CD14-positive monocyte (primary cell): ENCODE measurements at places on chromosomes 16 and 17.
A peak's percentile ranks its signal among the peaks of the same experiment; 100 is the strongest.

DNA sequence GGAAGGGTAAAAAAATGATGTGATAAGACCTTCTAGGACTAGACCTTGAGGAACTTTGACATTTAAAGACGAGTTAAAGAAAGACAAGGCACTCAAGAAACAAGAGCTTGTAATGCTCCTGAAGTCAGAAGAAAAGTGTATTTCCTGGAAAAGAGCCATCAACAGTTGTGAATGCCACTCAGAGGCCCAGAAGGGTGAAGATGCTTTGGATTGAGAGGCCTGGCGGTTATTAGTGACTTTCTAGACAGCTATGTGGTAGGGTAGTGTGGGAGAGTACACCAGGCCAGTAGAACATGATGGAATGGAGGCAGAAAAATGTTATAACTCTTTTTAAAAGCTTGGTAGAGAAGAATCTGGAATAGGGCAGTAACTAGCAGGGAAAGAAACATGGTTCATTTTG is 34.1 kb upstream of the ANKFN1 start:
- DNase-seq, result no peak

- DNase-seq, result peak; percentile 26
These were observed 1.0 kb downstream of the SPAG5 start for GRCh38 chr17:28597606-28598383.

DNA sequence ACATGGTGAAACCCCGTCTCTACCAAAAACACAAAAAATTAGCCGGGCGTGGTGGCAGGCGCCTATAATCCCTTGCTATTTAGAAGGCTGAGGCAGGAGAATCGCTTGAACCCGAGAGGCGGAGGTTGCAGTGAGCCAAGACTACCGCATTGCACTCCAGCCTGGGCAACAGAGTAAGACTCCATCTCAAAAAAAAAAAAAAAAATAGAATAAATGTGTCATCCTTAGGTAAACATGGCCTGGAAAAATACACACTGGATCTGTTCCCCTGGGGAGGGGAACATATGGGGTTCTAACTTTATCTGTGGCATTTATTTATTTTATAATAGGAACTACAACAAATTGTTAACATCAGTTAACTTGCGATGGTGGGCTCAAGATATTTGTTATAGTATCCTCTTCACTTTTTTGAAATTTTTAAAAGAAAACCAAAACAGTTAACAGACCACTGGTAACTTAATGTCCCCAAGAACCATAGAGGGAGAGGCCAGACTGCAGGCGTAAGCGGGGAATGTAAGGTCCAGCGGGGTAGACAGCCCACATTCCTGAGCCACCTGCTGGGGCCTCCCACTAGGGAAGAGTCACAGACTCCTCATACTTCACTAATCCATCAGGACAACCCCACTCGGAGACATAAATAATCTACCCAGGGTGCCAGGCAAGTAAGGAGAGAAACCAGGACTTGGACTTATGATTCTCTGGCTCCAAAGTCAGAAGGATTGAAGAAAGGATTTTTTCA is 12.5 kb upstream of the TXNDC11 start:
- no peak for DNase-seq

- DNase-seq, result no peak
These were observed 375.4 kb upstream of the ASIC2 start for GRCh38 chr17:33668516-33668915.

GRCh38 chr17:60506312-60506711 is 19.7 kb downstream of the APPBP2 start:
- peak; percentile 19 for DNase-seq

DNA sequence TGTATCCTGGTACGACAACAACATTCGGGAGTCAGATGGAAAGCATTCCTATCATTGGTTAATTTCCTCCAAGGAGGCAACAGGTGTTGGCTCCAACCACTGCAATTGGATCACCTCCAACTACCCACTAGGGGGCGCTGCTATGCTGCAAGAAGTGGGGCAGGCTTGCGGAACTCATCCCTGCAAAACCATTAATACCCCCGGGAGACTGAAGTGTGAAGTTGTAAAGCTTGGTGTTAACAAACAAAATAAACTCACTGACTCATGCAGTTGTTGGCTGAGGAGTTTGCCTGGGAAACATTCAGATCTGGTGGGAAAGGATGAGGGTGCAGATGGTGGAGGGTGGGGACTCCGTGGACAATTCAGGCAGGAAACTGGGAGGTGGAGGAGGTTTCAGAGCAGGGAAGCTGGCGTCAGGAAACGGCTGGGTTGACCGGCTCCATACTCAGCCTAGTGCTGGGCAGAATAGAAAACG is 84.9 kb downstream of the HS3ST2 start:
- DNase-seq, result peak; percentile 12

DNA sequence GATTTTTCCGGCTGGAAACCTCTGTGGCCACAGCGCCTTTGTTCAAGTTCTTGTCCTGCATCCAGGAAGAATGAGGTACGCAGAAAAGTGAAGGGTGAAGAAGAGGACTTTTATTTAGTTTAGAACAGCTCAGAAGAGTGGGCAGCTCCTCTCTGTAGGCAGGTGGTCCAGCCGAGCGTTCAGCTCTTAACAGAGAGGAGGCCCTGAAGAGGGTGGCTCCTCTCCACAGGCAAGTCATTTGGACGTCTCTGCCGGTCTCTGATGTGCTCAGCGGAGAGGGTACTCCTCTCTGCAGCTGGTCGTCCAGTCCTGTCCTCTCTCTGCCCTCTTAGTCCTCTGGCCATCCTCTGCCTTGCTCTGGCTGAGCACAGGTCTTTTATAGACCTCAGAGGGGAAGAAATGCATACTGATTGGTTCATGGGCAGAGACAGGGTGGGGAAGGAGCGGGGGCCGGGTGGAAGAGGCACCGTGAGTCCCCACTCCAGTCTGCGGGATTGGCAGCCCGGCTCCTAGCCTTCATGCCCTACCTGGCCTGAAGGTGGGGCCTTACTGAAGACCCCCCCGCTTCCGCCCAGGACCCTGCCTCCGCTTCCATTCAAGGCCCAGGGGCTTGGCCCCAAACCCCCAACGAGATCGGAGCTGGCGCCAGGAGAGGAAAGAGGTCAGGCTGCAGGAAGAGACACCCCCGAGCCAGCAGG is 70.0 kb upstream of the NKD1 start:
- no peak for DNase-seq

DNA sequence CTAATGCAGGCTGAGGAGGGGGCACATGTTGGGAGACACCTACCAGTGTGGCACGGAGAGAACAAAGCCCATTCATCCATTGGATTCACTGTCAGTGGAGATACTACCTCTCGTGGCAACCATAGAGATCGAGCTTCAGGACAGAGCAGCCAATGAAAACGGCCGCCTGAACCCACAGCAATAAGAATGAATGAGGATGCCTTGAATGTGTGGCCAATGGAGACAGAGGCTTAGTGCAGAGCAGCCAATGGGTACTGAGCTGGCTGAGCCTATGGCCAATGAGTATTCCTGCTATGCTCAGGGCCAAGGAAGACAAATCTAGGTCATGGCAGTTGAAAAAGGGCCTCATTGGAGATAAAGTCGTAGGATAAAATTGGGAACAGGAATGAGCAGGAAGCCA is 10.9 kb downstream of the ARHGEF15 start:
- DNase-seq, result no peak

DNA sequence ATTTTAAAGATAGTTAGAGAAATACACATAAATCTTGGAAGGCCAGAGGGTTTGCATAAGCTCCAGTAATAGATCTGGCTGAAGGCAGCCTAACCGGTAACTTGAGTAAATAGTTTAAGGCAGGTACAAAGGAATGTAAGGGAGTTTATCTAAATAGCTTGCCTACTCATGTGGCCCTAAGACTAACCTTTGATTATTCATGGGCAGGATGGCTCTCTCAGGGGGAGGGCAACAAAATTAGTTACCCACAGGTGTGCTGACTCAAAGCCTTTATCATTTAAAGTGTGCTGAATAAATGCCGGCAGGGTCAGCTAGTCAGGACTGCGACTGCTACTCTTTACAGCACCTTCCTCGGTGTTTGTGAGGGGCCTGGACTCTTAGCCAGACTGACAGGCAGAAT is 761.3 kb upstream of the KIF2B start:
- no peak for DNase-seq

- no peak for DNase-seq
These were observed 18.6 kb downstream of the GGA2 start for GRCh38 chr16:23491490-23492391.

DNA sequence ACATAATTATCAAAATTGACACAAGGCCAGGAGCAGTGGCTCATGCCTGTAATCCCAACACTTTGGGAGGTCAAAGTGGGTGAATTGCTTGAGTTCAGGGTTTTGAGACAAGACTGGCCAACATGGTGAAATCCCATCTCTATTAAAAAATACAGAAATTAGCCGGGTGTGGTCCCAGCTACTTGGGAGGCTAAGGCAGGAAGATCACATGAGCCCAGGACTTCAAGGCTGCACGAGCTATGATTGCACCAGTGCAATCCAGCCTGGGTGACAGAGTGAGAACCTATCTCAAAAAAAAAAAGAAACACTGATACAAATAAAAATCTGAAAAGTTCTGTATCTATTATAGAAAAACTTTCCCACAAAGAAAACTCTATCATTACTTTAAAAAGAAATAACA is 15.5 kb downstream of the MYH10 start:
- no peak for DNase-seq

- DNase-seq, result no peak
These were observed 71.9 kb downstream of the AXIN2 start for GRCh38 chr17:65489413-65490155.

- DNase-seq, result no peak
These were observed 25.8 kb downstream of the TRIM16 start for GRCh38 chr17:15658296-15658695.

DNA sequence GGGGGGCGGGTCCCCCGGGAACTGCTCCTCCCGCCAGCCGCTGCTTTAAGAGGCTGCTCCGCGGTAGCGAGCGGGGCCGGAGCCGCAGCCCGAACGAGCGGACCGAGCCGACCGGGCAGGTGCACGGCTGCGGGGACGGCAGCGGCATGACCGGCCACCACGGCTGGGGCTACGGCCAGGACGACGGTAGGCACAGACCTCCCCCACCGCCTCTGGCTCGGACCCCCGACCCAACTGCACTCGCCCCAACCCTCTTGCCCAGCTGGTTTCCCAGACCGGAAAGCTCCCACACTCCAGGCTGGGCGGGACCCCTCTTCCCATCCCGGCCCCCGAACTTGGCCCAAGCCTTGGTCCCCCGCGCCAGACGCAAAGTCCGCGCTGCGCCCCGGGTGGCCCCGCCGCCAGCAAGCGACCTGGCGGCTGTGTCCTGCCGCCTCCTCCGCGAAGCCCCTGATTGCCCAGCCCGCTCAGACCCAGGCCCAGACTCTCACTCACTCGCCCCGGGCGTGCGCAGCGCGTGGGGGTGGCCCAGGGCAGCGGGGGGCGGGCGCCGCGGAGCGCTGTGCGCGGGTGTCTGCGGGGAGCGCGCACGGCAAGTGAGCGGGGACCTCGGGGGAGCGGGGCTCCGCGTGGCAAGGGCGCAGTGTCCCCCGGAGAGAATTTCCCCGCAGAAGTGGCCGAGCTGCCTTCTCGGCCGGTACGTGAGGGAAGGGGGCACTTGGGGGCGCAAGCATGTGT is at the start of gene CA7:
Gene CA7, plus strand, starts transcription at position 73 of the 738 bp plus-strand sequence. Its CDS starts 74 bp downstream, at position 147.
- no peak for DNase-seq

GRCh38 chr16:82011199-82011641 is at the start of gene SDR42E1:
SDR42E1 (minus strand) TSS chr16:82011470; CDS start chr16:82000858, 10,612 bp downstream.
- no peak for DNase-seq

DNA sequence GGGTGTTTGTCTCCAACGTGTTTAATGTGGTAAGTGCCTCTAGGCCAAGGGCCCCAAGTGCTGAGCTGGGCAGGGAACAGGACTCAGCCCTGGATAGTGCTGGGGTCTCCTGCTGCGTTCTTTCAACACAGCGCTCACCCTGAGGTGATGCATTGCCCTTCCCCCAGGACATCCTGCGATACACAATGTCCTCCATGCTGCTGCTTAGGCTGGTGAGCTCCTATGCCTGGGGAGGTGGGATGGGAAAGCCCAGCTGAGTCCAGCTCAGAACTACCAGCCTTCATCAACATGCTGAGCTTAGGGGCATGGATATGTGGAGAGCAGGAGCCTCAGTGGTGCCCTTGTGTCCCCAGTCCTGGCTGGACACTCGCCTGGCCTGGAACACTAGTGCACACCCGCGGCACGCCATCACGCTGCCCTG is 563 bp downstream of the ZACN start:
- DNase-seq, result no peak

GRCh38 chr17:74037320-74037719 is 166.2 kb upstream of the RPL38 start:
- no peak for DNase-seq

DNA sequence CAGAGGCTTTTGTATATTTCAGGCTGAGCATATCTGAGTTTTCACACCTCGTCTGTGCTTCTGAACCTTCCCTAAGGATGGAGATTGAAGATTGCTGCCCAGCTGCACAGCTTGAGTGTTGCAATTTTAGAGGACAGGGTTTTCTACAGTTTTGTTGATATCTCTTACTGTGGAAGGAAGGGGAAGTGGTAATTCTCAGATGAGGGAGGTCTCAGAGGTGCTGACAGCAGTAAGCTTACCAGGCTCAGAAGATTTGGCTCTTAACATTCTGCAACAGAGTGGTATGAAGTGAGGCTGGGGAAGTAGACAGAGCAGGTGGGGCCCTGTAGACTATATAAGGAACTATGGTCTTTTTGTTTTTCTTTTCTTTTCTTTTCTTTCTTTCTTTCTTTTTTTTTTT is 45.8 kb upstream of the ARHGAP17 start:
- DNase-seq, result peak; percentile 19

DNA sequence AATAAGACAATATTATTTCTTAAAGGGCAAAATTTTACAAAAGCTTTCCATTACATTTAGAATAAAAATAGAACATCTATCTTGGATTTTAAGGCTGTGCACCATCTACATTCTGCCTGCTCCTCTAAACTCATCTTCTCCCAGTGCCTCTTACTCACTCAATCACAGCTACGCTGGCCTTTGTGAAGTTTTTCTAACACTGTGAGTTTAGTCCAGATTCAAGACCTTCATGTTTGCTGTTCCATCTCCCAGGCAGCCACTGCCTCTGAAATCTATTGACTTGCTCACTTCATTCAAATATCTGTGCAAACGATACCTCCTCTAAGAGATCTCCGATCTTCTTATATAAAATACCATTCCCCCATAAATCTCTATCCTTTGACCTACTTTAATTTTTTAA is 673.4 kb upstream of the KIF2B start:
- DNase-seq, result no peak

DNA sequence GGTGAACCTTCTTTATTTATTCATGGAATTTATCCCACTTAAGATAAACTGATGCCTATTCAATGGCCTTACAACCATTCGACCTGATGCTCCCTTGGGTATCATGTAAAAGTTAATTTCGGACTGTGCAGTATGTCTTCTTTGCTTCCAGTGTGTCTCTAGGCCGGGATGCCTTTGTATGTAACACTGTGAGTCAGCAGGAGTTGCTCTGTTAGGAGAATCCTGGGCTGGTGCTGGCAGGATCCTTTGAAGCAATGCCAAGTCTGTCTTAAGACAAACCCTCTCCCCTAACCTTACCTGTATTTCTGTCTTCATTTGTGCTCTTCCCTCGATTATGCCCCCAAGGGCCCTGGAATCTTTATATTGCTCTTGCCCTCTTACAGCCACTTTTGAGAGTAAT is 37.9 kb upstream of the ABCA8 start:
- DNase-seq, result no peak

DNA sequence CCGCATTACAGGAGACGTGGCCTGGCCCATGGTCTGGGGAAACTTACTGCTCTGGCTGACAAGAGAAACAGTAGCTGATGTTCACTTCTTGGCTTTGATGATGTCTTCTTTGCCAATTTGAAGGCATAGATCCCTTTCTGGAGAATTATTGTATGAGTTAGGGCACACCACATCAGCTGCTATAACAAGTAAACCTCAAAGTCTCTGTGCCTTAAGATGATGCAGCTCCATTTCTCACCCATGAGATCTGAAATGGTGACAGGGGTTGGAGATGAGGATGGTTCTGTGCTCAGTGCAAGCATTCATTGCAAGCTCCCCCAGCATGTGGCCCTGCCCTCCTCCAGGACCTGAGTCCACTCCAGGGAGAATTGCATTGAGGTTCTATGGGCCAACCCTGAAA is 157.4 kb downstream of the IRX5 start:
- DNase-seq, result no peak
